Activated CD4-positive, alpha-beta T cell treated with anti-CD3 and anti-CD28 coated beads, Interleukin-2, amount 50 U/mL, for 1 hour (primary cell): ENCODE measurements at places on chromosomes 6 and 20.
A peak's percentile ranks its signal among the peaks of the same experiment; 100 is the strongest.

GRCh38 chr6:137283940-137284810, 65.0 kb upstream of the IFNGR1 start:
- DNase-seq = no peak

DNA sequence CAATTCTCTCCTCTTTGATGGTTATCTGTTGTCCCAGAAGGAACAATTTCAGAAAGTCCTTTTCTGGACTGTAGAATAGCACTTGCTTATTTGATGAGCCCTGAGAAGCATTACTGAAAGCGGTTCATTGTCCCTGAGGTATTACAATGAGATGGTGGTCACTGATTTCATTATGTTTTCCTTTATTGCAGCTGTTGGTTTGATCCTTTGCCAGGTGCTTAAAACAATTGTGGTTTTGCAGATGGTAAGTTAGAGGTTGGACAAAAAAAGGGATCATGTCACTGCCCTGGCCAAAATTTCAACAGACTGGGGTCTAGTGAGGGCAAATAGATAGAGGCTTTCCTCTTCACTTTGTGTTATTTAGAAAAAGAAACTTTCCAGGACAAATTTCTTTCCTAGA, 61.9 kb downstream of the ESR1 start:
- DNase-seq = no peak

- DNase-seq = no peak
Measured at GRCh38 chr6:75397171-75397570, 96.4 kb downstream of the FILIP1 start.

GRCh38 chr6:39137245-39137644, 22.3 kb upstream of the SAYSD1 start:
- DNase-seq = peak; percentile 21

DNA sequence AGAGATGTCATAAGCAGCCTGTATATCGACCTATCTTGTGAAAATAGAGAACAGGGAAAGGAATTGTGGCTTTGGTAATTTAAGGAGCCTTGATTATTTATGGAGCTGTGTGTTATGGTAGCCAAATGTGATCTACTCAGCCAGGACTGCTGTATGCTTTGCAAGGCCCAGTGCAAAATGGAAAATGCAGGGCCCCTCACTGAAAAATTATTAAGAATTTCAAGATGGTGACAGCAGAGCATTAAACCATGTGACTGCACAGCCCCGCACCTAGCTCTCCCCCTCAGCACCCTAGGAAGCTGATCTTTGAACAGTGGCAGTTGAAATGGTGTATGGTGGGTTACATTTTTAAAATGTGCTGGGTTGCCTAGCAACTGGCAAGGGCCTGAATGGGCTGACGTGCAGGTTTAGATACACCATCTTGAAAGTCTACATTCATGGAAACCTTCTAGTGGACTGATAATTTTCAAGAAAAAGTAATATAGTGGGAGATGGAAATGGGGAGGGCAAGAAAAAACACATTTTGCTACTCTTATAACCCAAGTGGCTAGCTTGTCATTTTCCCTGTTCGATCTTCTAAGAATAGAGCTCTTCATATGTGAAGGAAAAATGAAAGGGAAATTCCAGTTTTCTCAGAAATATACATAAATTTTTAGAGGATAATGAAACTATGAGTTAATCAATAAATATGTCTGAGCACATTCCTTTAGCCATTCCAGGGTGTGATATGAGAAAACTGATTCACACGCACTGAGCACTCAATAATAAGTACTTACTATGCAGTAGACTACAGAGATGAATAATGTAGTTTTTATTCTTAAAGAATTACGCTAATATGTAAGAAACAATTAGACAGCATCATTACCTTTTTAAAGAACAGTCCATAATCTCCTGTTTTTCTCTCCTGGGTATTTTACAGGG, 208.0 kb downstream of the ARHGAP18 start:
- DNase-seq = no peak

DNA sequence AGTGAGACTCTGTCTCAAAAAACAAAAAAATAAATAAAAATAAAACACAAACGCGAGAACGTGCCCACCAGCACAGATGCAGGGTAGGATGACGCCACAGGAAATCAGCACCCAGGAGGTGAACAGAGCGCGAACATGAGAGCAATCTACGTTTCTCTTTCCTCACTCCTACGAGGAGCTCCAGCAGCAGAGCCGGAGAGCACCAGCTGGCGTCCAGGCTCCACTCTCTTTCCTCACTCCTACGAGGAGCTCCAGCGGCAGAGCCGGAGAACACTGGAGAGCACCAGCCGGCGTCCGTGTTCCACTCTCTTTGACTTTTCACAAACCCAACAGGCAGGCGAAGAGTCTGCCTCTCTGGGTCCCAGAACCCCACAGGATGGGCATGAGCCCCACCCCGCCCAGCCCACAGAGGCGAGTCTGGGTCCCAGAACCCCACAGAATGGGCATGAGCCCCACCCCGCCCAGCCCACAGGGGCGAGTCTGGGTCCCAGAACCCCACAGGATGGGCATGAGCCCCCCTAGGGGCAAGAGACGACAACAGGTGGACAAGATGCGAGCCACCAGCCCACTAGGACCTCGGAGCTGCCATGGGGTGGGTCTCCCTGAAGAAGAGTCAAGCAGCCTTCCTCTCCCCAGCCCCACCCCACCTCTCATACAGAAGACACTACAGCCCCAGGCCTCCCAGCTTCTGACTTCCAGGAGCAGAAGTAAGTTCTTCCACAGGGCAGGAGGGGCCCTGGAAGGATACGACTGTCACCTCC, 20.2 kb downstream of the ZBTB46 start:
- no peak for DNase-seq

DNA sequence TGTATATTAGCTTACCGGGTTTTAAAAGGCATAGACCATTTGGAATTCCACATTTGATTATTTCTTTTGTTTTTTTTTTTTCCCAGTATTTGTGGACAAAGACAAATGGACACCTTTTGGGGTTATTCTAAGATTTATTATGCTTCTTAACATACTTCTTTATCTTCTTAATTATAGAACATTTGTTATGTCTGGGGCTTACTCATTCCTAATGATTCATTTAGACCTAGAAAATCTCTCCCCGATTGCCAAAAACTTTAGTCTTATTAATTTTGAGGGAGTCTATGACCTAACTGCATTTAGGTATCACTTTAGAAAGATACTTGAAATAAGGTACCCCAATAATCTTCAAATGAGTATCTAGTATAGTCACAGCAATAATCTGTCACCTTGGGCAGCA, 170.7 kb upstream of the PREP start:
- no peak for DNase-seq

DNA sequence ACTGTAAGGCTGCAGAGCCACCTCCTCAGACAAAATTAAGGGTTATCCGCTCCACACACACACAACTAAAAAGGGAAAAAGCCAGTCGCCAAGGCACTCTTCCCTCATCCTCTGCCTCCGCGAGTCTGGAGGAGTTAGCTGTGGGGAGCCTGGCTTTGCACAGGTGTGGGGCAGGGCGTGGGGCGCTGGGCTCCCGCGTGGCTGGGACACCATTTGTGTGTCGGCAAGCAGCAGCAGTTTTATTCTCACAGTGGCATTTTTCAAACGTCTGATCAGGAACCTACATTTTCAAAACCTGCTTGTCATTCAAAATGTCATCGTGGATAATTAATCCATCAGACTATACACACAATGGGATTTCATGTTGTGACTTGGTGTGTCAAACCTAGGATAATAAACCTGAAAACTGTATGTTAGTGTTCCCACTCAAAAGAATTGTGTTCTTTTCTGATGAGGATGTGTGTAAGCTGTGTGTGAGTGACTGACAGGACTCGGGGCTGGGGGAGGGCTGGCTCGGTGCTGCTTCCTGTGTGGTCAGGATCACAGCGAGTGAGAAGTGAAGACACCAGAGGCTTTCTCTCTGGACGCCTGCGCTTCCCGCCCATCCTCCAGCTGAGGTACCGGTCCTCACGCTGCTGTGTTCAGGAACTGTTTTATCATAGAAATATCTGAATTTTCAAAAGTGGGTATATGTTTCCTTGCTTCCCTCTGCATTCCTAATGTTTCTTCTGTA, 83.1 kb downstream of the IRF4 start:
- DNase-seq = peak; percentile 59

GRCh38 chr6:134535831-134536230, 217.9 kb upstream of the SGK1 start:
- DNase-seq = no peak

- DNase-seq = no peak
Measured at GRCh38 chr6:34201455-34202107, 35.1 kb upstream of the HMGA1 start.

GRCh38 chr20:64136004-64136710, 28.1 kb upstream of the MYT1 start:
- DNase-seq = no peak

DNA sequence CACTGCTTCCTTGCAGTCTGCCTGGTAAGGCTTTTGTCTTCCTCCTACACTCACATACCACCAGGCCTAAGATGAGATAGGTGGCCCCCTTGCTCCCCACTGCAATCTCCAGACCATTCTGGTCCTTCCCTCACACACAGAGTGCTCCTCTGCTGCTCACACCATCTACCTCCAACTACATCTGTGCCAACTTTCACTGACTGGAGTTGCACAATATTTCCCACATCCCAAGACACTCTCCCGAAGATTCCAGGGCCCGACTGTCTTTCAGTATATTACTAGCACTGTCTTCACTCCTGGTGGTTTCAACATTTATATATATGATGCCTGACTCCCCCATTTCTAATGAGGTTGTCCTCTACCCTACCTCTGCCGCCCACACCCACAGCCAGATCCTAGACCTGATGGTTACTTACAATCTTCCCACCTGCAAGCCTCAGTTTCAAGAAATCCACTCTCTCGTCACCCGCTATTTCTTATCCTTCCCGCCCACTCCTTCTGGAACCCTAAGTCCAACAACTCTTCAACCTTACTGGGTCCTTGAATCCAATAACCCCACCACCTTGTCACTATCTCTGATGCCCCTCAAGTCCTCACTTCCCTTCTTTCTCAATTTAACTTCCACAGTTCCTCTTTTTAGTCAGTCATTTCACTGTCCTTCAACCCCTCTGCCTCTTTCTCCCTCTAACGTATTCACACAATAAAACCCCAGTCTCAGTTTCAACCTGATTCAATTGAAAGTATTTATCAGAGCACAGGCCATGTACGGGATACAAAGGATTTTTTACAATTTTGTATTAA, 21.6 kb downstream of the RALGAPA2 start:
- DNase-seq = no peak

DNA sequence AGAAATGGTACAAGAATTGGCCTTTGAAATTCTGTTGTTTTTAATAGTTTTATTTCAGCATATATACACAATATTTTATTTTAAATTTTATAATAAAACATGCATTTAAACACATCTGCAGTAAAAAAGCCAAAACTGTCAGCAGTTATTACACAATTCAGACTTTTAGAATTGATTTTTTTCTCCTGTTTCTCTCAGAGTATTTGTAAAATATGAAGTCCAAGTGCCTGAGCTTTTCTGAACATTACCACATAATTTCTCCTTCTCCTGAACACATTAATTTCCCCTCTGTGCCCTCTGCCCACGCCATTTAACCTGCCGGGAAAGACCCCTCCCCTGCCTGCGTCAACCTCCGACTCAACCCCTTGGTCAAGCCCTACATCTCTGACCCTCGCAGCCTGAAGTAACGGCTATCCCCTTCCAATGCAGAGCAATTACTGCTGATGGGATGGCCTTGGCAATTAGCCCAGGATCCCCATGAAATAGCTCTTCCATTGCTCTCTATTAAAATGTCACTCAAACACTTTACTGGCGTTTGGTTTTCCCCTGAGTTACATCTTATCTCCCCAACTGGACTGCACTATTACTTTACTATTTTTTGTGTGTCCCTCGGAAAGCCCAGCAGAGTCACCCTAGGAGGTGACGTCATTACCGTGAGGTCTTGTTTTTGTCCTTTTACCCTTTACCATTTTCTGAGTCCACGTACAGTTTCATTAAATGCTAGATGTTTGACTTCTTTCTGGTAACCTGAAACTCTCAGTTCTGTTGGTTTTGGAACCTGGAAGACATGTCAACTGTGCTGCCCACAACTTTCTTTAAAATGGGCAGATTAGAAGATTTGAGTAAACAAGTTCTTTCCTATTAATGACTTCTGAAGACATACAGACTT, 146.7 kb upstream of the TAB2 start:
- DNase-seq = no peak

DNA sequence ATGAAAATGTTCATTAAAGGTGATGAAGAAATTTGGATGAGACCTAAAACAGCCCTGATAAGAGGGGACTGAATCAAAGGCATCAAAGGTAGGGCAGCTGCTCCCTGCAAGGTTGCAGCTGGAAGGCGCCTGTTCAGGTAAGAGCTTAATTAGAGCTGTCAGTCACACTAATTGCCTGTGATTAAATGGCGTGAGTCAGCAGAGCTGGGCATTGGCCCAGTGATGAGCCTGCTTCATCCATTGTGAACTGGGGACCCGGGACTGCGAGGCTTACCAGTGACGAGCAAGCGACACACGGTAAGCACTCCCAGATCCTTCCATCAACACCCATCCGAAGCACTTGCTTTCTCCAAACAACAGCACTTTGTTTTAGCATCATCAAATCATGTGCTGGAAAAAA, 621.5 kb upstream of the CDH4 start:
- no peak for DNase-seq

GRCh38 chr6:43636308-43636659, 644 bp downstream of the MAD2L1BP start:
- peak; percentile 3 for DNase-seq

DNA sequence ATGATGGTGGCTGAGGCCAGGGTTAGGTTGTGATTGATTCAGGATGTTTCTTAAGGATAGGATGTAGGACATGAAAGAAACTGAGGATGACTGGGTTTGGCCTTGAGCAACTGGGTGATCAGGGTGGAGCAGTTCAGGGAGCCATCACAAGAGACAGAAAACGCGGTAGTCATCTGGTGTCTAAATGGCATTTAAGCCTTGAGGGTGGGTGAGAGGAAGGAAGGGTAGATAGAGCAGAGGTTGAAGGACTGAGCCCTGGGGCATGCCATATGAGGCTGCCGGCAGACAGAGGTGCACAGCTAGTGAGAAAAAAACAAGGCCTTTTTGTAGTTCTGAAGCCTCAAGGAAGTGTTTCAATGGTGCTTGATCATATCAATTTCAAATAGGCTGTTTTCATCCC, 1.9 kb downstream of the POU5F1 start:
- no peak for DNase-seq

DNA sequence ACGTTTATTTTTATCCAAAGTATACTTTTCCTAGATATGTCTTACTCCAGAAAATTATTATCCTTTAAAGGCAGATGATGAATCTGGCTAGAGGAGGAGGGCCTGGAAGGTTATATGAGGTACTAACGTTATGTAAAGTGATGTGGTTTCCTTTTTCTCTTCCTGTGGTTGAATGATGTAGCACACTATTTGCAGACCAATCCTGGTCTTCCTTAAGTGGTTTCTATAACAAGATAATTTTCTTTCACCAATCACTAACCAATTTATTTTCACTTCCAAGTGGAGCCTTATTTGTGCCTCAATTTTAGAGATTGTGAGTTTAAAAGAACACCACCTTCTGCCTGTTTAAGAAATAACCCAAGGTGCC, 154.6 kb upstream of the SOX4 start:
- DNase-seq = no peak

- DNase-seq = no peak
Measured at GRCh38 chr20:5662769-5663168, 87.4 kb upstream of the SHLD1 start.

GRCh38 chr6:46645265-46645664, 7.4 kb downstream of the CYP39A1 start:
- DNase-seq = no peak
